ENCODE measurements at places on chromosomes 13 and 19.

DNA sequence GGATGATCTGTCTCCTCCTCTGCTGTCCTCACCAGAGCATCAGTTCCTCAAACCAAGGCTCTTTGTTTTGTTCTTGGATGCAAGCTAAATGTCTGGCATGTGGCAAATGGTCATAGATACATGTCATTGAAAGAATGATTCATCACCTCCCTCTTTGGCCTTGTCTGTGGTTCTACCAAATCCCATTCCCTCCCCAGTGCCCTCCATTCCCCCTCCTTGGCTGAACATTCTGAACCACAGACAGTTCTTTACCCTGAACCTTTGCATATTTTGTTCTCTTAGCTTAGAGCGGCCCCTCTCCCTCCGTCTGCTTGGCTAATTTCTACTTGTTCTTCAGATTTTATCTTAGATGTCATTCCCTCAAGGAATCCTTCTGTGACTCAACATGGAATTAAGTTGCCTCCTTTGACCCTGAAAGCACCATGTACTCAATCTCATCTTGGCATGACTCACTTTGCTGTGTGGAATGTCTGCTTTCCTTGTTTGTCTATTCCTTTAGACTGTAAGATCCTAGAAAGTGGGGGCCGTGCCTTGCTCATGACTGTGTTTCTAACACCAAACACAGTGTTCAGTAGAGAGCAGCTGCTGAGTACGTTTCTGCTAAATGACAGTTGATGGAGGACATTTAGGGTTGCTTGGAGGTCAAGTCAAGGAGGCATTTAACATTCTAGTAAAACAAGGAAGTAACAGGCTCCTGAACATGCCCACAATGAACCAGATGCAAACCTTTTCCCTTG, 8.1 kb downstream of the ALOX5AP start:
- no peak for DNase-seq

GRCh38 chr19:15788594-15789270, 1.3 kb downstream of the OR10H5 start:
- no peak for DNase-seq

GRCh38 chr13:70585109-70585508, 476.9 kb upstream of the KLHL1 start:
- DNase-seq, result no peak

DNA sequence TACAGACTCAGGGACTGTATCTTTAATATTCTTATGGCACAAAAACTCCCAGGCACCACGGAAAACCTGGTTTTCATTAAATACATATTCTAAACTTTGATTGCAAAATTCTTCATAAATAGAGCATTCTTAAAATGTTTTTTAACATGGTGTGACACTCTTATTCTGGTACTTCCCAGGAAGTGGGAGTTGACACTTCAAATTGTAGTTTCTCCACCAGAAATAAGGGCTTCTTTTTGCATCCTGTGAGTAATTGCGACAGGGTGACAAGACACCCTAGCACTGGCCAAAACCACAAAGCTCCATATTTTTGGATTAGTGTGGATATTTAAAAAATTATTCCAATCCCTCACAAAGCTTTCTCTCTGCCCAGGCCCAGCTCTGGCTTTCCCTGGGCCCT, 43.6 kb upstream of the MTIF3 start:
- DNase-seq, result no peak

DNA sequence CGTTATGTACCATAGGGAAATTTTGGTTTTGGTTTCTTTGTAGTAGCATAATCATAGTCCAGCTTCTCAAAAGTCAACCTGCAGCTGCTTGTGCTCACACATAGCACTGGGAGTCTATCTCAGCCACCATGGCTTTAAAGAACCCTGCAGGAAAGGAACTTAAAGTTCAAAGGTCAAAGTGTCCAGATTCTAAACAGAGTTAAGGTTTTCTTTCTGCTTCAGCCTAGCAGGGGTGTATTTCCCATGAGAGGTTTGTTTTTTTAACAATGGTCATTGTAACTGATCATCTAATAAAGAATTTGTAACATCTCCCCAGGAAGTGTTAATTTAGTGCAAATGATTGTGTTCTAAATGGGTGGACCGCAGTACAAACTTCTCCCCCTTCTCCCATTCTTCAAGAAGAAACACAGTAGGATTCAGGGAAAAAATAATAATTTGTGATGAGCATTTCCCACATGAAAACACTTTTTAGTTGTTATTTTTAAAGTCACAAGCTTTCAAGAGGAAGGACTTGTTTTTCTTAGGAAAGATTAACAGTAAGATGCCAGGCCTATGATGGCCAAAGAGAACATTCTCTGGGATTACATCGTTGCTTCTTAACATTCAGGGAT, 168.0 kb downstream of the EFNB2 start:
- DNase-seq, result no peak

- DNase-seq, result no peak
These were observed 44.3 kb downstream of the ZNF585A start for GRCh38 chr19:37127999-37128820.

GRCh38 chr19:13063461-13064091, 39.1 kb downstream of the LYL1 start:
- no peak for DNase-seq

- peak; percentile 97 for DNase-seq
These were observed at the start of the genes NDUFA7 and RPS28 for GRCh38 chr19:8321067-8321985. NDUFA7 (minus strand) TSS chr19:8321375; CDS start chr19:8321358, 17 bp downstream. RPS28 (plus strand) TSS chr19:8321496; CDS start chr19:8321531, 35 bp downstream.

DNA sequence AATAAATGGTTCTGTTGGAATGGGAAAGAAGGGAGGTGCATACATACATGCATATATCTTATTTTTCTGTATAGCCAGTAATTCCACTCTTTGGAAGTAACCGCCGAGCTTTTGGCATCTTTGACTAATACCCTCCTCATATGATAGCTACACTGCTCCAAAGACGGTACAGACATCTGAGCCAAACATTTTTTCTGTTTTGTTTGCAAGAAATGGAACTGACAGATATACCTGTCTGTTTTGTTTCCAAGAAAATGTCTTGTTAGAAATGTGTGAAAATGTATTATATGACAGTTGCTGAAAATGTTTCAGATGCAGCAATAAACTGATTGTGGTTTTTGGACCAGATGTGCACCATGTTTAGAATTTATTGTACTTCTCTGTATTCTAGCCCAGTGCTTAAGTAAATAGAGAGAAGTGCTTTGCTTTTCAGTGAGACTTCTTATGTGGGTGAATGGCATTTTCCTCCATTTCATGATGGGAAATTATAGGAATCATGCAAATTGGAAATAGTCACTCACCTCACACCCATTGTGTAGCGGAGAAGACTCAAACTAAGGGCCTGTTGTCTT, 396.9 kb downstream of the KCNRG start:
- DNase-seq, result no peak

DNA sequence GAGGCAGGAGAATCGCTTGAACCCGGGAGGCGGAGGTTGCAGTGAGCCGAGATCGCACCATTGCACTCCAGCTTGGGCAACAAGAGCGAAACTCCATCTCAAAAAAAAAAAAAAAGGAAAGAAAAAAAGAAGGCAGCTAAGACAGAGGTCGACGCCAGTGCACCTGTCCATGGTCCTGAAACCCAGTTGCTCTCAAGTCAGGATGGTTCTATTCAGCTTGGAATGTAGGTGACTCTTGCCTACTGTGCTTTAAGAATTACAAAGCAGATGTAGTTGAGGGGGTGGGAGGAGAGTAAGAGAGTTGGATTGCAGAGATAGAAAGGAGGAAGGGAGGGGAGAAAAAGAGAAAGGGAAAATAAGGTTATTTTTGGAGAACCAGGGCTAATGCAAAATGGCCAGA, 18.7 kb downstream of the CACNG7 start:
- DNase-seq, result no peak

DNA sequence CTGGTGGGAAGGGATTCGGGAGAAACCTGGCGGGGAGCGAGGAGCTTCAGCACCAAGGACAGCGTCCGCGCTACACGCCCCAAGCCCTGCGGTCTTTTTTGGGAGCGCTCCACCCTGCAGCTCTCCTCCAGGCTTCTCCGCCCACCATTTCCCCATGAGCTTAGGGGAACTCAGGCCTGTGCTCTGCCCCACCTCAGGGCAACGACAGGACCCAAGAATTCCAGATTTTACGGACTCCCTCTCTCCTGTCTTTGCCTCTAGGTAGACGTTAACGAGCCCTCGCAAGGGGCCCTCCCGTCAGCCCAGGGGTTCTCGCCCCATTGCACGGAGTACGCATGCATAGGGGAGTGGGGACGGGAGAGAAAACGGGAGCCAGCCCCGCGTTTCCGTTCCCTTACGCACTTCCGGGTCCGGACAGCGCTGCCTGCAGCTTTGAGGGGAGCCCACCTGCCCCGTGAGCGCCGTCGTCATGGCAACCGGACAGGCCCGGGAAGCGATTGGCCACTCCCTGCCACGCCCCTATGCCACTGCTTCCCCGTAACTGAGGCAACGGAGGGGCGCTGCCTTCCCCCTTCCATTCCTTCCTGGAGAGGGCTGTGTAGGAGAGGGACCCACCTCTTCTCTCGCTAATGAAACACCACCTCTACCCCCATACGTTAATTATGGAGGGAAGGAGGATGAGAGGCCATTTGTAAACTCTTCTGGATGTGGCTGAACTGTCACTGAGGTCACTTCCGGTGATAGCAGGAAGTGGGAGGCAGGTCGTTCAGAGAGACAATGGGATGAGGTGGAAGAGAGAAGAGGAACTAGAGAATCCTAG, 20.8 kb downstream of the NOVA2 start:
- no peak for DNase-seq

GRCh38 chr13:73740666-73741065, 393.5 kb downstream of the KLF12 start:
- no peak for DNase-seq

- no peak for DNase-seq
These were observed 3.7 kb downstream of the GATAD2A start for GRCh38 chr19:19409205-19409604.

DNA sequence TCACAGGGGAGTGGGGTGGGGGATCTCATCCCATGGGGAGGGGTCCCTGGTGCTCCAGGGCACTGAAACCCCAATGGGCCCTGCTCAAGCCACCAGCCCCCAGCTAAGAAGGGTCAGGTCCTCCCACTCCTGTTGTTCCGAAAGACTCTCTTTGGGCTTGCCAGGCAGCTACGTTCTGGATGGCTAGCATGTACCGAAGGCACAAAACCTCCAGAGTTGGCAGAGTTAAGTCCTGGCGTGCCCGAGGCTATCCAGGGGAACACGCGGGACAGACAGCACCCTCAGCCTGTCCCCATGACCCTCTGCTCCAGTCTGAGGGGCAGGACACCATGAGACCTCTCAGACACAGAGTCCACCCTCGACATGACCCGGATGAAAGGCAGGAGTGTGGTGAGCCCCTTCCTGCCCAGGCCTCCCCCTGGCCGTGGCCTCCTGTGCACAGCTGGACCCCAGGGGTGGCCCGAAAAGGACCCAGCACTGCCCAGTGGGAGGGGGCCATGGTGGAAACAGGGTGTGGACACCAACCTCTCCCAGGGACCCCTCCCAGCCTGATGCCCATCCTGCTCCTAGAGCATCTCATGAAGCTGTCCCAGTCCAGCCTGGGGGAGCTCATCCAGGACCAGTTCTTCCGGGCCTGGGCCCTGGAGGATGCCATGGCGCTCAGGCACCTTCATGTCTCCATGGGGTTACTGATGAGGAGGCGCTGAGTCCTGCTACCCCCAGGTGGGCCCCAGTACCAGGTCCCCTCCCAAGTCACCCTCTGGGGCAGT, 53.0 kb upstream of the TPM4 start:
- DNase-seq, result no peak

GRCh38 chr19:4199699-4200293, 17.3 kb downstream of the ANKRD24 start:
- no peak for DNase-seq

DNA sequence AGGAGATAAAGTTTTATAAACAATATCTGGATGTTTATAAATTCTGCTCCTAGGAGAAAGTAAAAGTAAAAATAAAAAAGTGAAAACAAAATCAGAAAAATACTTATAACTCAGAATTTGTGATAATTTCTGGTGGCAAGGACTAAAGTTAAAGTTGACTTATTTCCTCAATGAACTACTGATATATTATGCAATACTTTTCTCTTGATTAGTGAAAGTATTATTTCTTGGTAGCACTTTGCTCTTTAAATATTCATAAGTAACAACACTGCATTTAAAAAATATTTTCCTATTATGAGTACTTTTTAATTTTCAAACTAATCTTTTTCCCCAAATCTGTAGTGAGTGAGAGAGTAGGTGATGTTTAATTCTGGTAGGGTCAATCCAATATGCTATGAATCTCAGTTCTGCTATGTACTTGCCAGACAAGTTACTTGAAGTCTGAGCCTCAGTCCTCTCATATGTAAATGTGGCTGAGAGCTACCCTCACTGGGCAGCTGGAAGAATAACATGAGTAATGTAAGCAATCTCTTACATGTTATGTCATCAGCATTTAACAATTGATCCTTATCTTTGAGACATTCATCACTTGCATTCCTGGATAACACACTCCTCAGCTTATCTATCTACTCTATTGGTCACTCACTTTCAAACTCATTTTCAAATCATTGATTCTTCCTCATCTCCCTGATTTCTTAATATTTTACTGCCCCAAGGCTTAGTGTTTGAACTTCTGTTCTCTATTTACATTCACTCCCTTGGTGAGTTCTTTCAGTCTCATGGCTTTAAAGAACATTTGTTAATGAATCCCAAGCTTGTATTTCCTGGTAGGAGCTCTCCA, 239.0 kb downstream of the RGCC start:
- DNase-seq, result no peak

DNA sequence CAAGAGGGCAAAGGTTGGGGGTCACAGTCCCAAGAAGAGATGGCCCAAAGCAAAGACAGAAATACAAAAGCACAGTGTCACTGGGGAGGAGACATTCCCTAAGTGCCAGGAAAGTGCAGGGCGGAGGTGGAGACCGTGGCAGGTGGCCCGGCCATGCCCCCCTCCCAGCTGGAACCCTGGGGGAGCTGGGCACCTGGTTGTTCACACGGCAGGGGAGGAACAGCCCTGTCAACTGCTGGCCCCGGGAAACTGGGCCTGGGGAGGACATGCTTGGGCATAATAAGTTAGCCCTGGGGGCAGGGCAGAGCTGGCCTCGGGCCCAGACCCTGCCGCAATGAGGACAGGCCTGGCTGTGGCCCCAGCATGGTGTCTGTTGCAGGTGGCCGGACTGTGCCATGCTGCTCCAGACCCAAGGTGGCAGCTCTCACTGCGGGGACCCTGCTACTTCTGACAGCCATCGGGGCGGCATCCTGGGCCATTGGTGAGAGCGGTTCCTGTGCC, 7.4 kb downstream of the HPN start:
- no peak for DNase-seq

- DNase-seq, result no peak
These were observed 634 bp upstream of the DIAPH3 start for GRCh38 chr13:60164234-60164889.

GRCh38 chr13:89514534-89515312, 1832.8 kb upstream of the MIR17HG start:
- no peak for DNase-seq

DNA sequence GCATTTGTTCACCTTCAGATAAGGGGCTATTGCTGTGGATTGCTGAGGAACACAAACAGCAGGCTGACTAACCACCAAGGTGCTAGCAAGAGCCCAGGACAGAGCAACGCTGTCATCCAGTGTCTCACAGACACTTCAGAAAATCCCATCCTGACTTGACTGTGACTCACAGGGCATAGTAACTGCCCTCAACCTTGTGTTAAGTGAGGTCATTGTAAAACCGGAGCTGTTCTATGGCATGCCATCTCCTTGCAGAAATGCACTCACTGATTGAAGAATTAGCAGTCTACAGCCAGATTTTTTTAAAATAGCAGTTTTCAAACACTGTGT, 51.1 kb downstream of the TNFRSF19 start:
- DNase-seq, result no peak

GRCh38 chr13:25744178-25744577, 307.6 kb downstream of the SHISA2 start:
- no peak for DNase-seq

GRCh38 chr19:6519289-6519688, 11.5 kb upstream of the TNFSF9 start:
- DNase-seq, result no peak

- no peak for DNase-seq
These were observed 9.9 kb downstream of the KANK3 start for GRCh38 chr19:8332976-8333766.

- DNase-seq, result no peak
These were observed 43.3 kb downstream of the SPATA13 start for GRCh38 chr13:24203811-24204210.

Data from GM18507 (cell line).